ENCODE measurements at places on chromosomes 2 and 18. TPM values are rescaled to one million over a fixed set of nuclear protein-coding genes. Genes with fewer than 3 reads are reported as not detected.

SERPINB10 gene
- not detected for total RNA-seq

PROKR1 gene
- 0.05 TPM for total RNA-seq

- no peak for DNase-seq
These were observed 167.6 kb upstream of the ID2 start for GRCh38 chr2:8514274-8514662.

GRCh38 chr2:10235099-10235908, 67.4 kb upstream of the HPCAL1 start:
- no peak for DNase-seq

DNA sequence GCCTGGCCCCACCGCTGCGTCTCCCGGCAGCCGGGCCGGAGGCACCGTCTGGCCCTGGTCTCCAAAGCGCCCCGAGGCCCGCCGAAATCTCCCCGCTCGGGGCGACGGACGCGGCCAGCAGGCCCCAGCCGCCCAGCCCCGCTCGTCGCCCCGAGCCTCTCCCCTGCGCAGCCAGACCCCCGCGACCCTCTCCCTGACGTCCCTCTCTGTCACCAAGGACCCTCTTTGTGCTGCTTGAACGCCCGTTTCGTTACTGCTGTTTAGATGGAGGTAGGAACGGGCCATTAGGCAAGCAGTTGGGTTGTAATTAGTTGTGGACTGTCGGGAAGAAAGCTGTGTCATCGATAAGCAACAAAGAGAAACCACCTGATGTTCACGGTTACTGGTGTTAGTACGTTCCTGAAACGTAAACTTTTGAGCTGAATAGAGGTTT, 686 bp downstream of the UBXN4 start:
- peak; percentile 65 for DNase-seq

Data from activated B cell treated with CpG ODN at 0.5 μM for 24 hours (primary cell).